Stimulated activated CD8-positive, alpha-beta memory T cell treated with anti-CD3 and anti-CD28 coated beads, Interleukin-2, amount 100 ng/mL, for 48 hours (primary cell): ENCODE measurements at places on chromosomes 4 and X.

DNA sequence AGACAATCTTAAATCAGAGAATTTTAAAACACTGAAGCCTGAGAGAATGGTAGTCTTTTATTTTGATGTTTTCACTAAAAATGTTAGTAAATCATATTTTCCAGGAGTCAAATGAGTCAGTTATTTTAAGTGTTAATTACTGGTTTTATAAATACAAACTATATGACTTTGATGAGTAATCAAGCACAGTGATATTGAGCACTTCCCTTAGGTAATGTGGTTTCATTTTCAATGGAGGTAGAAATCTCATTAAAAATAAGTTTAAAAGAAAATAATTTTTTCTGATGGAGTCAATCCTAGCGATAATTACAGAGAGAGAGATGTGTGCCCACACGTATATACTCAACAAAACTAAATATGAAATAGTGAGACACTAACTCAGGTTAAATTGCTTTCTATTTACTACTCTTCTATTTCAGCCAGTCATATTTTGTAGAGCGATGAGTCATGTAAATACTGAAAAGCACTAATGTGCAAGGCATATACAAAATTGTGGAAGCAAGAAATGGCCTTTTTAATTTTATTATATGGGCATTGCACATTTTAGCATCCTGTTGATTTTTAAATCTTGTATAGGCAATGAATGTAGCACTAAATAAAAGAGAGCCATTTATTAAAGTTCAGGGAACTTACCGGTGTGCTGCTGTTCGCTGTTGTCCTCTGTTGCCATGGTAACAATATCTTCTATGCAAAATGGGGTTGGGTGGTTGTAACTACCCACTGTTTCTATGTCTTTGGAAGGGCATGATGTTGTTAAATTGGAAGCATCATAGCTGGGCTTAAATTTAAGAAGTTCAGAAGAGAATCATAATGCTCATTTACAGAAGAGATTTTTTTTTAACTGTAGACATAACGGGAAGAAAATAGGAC is 513.7 kb downstream of the TLL1 start:
- DNase-seq: no peak

GRCh38 chr4:148986951-148987350 is 544.7 kb upstream of the NR3C2 start:
- no peak for DNase-seq

DNA sequence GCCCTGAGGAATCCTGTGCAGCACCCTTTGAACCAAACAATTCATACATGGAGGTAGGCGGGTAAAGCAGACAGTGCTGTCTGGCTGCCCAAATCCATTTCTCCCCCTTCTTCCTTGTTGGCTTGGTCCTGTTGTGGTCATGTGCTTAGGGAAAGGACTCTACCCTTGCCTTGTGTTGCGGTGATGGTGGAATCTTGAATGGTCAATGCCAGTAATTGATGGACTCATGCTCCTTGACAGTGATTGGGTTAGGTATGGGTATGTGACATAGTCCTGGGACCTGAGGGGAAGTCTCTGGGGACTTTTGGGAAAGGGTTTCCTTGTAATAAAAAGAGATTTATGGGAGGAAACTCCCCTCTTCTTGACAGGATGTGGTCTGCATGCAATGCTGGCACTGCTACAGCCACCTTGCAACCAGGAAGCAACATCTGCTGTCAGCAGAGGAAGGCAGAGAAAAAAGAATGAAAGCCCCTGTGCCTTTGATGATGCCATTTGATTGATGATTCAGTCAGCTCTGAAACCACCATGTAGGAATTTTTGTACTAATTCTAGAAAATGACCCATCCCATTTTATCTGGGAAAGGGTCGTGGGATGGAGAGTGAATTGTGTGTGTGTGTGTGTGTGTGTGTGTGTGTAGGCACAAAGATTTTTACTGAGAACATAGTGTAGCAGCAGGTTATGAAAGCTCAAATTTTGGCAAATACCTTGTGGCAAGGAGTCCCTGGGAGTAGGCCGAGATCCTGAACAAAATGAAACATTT is 30.0 kb upstream of the HUWE1 start:
- DNase-seq: no peak

DNA sequence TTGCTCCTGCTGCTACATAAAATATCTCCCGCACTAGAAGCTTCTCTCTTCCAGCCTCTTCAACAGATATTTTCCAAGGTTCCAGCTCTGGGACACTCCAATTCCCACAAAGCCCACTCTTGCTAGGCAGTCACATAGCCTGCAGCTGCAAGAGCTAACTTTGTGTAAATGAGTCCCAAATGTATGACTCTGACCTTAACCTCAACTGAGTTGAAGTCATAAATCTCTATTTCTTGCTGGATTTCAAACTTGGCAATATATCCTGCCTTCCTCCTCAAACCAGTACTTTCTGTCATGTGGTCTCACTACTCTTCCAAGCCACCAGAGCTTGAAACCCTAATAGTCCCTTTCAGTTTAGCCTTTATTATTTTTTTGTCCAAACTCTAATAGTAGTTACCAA is 315.4 kb upstream of the GRIA3 start:
- no peak for DNase-seq

DNA sequence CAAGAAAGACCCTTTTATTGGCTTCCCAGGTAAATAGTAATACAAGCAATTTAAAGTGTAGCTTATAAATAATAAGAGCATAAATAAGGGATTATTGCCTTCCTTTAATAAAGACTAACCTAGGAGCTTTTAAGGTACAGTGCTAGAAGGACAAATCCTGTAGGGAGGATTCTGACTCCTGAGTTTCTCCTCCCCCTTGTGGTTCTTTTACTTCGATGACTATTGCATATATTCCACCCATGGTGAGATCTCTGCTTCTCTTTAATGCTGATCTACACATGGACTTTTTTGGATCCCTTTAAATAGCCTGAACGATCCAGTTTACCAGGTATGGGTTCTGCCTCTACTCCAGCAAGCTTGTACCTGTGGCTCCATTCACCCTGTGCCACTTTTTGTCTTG is 2.5 kb downstream of the GALNT7 start:
- no peak for DNase-seq

GRCh38 chr4:96295143-96295741 is 455.3 kb downstream of the PDHA2 start:
- DNase-seq: no peak
